Activated naive CD8-positive, alpha-beta T cell treated with anti-CD3 and anti-CD28 coated beads, Interleukin-2, amount 10 ng/mL, durations not matched to agents 7 days and 5 days (primary cell): ENCODE measurements at places on chromosomes 11 and 22.

DNA sequence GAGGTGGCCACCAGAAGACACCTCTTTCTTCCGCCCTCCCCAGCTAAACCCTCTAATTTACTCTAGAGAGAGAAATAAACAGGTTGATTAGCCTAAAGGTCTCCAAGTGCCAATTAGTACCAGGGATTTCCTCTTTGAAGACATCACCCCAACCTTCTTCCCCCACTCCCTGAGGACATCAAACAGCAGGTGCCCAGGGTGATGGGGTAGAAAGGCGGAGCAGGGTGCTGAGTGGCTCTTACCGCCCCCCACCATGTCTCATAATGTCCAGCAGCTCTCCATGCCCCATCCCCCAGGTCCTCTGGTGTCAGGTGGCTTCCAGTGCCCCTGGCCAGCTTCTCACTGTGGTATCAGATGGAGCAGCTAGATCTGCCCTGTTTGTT, 5.3 kb upstream of the GNAZ start:
- DNase-seq: peak; percentile 8

DNA sequence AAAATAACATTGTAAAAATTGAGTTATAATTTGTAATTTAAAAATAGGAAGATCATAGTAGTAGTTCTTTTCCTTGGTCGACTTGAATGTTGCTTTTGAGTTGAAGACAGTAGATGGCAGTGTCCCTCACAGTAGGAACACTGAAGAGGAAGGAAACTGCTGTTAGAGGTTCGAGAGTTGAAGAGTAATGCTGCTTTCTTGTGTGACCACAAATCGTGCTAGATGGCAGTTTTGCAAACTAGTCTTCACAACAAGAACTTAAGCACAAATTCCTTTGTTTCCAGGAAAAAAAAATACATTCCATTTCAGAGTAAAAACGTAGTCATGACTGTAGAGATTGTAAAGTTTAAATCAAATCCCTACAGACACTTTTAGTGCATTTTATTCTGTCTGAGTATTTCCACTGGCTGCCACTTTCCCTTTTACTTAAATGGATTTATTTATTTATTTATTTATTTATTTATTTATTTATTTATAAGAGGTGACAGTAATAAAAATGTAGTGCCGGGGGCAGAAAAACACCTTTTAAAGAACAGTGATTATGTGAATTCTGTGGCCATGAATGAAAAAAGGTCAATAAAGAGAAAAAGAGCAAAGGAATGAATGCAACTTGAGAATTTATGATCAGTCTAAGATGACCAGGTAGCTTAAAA, 54.6 kb downstream of the SPECC1L start:
- DNase-seq: no peak

- DNase-seq: no peak
These were observed 71.4 kb upstream of the B3GNT6 start for GRCh38 chr11:76962583-76963416.

GRCh38 chr11:79440571-79441460, at the start of gene TENM4:
Gene TENM4 (minus strand): TSS chr11:79441030. CDS start chr11:79069944, 371,086 bp downstream.
- peak; percentile 29 for DNase-seq

GRCh38 chr11:23336961-23337360, 476.7 kb upstream of the CCDC179 start:
- no peak for DNase-seq

GRCh38 chr11:72821920-72822799, 7.9 kb downstream of the ATG16L2 start:
- DNase-seq: peak; percentile 88

DNA sequence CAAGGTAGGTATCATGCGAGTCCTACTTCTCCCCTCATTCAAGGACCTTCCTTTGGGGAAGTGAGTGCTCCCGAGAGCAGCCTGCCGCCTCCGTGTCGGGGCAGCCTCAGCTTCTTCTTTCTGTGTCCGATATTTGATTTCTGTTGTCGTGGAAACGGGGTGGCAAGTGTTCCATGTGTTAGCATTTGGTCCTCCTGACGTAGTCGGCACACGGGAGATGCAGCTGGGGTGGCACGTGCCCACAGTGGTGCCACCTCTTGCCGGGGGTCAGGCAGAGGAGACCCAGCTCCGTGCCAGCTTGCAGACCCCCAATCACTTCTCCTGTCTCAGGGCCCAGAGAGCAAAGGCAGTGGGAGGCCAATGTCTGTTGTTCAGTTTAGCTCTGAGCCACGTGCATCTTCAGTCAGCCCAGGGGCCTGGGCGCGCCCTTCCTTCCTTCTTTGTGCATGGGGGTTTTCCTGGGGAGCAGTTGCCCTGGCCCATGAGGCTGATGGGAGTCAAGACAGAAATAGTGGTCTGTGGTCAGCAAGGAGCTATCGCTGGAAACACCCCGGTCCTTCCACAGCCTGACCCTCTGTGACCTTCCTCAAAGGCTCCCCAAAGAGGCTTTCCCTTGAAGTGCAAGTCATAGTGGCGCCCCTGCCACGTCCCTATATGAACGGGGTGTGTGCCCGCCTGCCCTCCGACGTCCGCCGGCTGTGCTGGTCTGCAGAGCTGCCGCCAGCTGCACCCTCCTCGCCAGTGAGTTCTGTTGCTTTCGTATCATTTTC, 44.5 kb downstream of the PARVB start:
- no peak for DNase-seq

GRCh38 chr22:37894939-37895670, 11.0 kb upstream of the MICALL1 start:
- DNase-seq: no peak

- no peak for DNase-seq
These were observed 1223.9 kb downstream of the BRD1 start for GRCh38 chr22:48603621-48604320.

DNA sequence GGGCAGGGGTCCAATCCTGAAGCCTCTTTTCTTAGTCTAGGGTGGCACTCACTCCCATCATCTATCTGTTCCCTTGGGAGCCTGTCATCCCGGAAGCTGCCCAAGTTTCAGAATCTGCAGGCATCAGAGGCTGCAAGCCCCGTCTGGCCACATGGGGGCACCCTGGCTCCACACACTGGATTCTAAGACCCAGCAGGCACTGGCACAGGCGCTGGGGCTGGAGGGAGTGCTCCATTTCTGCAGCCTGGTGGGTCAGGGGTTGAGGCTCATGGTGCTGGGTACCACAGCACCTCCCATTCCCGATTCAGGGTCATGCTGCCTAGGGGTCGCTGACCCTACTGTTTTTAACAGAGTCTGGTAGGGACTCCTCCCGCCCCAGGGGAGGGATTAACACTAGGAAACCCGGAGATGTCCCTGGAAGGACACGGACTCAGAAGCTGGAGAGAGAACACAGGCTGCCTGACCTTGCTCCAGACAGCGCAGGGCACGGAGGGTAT, 243.9 kb upstream of the SYN3 start:
- DNase-seq: peak; percentile 67

DNA sequence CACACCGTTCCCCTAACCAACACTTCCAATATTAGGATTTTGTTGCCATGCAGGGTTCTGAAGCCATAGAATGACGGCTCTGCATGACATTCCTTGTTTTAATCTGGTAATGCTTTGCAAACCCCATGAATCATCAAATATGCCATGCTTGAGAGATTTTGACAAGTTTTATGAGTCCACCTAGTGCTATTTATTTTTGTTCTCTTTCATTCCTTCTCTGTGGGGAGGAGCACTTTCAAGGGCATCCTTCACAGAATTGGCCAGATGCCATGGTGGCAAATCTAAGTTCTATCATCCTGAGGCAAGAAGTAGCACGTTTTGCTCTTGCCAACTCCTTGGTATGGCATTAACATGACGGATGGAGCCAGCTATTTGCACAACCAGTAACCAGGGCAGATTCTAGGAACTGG, 268.4 kb downstream of the FAM76B start:
- no peak for DNase-seq

GRCh38 chr11:79377406-79377805, 63.4 kb downstream of the TENM4 start:
- no peak for DNase-seq

DNA sequence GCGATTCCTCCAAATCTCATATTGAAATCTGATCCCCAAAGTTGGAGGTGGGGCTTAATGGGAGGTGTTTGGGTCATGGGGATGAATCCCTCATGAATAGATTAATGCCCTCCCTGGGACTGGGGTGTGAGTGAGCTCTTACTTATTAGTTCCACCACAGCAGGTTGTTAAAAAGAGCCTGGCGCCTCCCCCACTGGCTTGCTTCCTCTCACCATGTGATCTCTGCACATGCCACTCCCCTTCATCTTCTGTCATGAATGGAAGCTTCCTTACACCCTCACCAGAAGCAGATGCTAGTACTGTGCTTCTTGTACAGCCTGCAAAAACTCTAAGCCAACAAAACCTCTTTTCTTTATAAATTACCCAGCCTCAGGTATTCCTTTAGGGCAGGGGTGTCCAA, 8.8 kb downstream of the RRAS2 start:
- no peak for DNase-seq

DNA sequence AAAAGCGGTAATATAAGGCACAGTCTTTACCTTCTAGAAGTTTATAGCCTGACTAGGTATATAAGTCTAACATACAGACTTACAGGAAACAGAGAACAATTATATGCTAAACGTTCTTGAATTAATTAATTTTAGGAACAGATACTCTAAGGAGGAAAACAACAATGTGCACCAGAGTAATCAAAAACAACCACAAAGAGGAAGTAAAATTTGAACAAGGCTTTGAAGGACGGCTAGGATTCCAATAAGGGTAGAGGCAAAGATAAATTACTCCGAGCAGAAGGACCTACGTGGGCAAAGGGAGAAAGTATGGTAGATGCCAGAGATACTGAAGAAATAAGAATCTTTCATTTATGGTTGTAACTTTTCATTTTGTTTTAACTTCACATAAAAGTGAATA, 54.4 kb downstream of the ENTHD1 start:
- DNase-seq: no peak

- DNase-seq: no peak
These were observed 101.4 kb downstream of the PICALM start for GRCh38 chr11:85967457-85967856.

DNA sequence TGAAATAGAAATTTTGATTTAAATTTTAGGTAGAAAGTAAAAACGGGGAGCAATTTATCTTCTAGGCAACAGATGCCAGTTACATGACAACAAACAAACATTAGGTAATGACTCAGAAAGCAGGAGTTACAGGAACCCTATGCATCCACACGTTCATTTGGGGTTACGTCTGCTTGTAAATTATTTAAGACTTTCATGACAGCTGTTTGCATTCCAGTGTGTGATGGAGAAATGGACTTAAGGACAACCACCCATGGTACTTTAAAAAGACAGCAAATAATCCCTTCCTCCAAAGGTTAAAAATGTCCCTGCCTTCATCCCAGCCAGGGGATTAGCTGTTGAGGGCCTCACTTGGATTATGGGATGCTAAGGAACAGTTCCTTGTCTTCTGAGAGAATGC, 11.8 kb downstream of the E2F8 start:
- DNase-seq: no peak

DNA sequence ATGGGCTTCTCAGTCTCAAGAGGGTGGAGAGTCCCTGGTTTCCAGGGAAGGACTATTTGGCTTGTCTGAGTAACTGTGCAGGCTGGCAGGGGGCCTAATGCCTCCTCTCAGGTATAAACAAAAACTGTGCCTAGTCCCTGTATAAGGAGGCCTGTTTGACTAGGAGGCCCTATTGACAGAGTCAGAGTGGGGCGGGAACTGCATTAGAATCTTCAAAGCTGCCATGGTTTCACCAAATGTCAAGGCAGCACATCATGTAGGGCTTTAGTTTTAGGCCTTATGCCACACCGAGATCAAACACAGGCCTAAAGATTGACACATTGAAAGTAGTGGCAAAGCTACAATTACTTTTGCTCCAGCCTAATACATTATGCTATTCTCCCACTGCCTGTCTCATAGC, 611.5 kb upstream of the B3GAT1 start:
- DNase-seq: no peak

GRCh38 chr22:17472932-17473331, 90.4 kb upstream of the SLC25A18 start:
- DNase-seq: no peak

DNA sequence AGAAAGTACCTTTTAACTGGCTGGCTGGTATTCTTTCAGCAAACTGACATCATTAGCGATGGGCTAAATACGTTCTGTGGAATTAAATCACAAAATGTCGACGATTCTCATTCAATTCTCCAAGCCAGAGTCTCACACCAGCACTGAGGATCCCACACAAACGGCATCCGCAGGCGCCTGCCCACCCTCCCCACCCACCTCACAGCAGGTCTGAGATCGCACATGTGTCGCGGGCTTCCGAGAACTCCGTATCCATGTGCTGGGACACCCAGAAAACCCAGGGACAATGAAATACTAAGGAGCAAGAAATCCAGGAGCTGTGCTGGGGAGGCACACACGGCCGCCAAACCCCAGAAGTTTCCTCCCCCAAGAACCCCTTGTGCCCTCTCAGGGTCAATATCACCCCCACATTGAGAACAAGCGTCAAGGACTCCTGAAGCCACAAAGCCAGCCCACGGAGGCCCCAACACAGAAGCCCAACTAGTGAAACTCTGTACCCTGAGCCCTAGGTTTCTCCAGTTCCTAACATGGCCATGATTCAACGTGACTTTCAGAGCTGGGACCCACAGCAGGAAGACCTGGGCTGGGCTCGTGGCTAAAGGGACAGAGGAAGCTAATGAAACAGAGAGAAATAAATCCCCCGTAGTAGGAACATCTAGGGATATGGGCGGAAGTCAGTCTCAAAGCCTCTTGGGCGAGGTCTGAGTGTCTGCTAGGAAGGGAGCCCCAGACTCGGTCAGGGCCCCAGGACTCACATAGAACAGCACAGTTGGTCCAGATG, 8.0 kb downstream of the TOLLIP start:
- DNase-seq: no peak

DNA sequence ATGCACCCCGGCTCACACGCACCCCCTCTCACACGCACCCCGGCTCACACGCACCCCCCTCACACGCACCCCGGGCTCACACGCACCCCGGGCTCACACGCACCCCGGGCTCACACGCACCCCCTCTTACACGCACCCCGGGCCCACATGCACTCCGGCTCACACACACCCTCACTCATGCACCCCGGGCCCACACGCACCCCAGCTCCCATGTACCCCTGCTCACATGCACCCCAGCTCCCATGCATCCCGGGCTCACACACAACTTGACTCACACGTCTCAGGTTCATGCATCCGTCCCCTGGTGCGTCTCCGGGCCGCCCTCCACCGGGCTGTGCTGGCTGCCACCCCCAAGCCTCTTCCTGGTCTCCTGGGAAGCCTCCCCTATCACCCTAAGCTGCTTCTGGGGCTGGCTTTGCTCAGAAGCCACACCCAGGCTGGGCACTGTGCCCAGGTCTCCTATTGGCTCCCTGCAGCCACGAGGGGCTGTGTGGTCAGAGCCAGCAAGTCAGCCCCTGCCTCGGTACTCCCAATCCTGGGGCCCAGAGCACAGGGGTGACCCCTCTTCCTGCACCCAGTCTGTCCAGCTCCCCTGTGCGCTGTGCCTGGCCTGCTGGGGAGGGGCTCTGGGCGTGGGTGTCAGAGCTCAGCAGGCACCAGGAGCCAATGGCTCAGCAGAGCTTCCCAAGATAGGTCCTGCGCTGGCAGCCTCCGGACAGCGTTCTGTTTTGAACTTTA, 16.9 kb downstream of the TSPAN4 start:
- no peak for DNase-seq

DNA sequence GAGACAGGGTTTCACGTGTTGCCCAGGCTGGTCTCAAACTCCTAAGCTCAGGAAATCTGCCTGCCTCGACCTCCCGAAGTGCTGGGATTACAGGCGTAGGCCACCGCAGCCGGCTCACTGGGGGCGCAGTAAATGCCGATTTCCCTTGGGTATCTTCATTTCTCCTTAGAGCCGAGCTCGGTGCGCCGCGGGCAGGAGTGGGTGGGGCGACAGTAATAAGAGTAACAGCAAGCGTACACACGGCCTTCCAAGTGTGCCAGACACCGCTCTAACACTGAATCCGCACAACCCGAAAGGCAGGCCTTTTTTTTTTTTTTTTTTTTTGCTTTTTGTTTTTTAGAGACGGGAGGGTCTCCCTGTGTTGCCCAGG, 500 bp upstream of the ADSL start:
- peak; percentile 67 for DNase-seq

GRCh38 chr11:48900131-48900800, 83.4 kb downstream of the TRIM51G start:
- peak; percentile 11 for DNase-seq
